Esophagus squamous epithelium (tissue), 5 donors: ENCODE measurements at places on chromosomes 7 and 10.

- DNase-seq = no peak
Observed at GRCh38 chr10:27145937-27146336, 8.2 kb downstream of the YME1L1 start.

DNA sequence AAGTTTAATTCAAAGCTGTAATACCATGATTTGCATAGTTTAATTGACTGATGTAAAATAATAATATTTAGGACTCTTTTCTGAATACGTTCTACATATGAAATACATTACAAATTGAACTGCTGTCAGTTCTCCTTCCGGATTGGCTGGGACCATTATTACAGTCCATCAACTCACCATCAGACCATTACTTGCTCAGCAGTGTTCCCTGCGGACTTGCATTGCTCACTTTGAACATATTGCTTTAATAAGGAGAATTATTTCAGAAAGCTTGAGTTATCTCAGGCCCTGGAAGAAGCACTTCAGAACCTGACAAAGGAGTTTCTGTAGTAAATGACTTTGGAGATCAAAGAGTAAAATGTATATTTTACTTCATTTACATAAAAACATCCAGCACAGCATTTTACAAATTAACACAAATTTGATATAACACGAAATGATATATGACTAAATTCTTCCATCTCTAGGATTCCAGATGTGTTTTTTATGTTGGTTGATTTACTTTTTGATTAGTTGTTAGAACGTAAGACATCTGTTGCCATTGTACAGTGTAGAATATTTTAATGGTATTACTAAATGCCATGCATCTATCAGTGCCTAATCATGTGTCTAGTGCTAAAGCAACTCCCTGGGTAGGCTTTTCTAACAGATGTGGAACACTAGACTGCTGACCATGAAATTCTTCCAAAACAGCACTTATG is 418.5 kb upstream of the SEMA3A start:
- DNase-seq = no peak

DNA sequence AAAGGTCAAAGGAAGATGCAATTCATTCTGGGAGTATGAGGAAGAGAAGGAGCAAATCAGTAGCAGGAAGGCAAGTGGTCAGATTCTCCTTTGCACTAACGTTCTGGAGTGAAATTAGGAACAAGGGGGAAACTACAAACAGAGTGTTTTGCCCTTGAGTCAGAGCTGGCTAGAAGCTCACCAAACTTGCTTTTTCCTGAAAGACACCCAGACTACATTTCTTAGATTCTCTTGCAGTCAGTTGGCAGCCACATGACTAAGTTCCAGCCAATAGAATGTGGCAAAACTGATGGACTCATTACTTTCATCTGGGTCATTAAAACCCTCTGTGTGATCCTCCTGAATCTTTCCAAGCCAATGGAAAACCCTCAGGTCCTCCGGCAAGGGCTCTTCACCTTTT is 18.6 kb upstream of the DLX5 start:
- no peak for DNase-seq

GRCh38 chr7:63925626-63926460 is 72.8 kb upstream of the ZNF722 start:
- peak; percentile 64 for DNase-seq

- DNase-seq = no peak
Observed at GRCh38 chr7:157389951-157390730, 53.3 kb downstream of the DNAJB6 start.

DNA sequence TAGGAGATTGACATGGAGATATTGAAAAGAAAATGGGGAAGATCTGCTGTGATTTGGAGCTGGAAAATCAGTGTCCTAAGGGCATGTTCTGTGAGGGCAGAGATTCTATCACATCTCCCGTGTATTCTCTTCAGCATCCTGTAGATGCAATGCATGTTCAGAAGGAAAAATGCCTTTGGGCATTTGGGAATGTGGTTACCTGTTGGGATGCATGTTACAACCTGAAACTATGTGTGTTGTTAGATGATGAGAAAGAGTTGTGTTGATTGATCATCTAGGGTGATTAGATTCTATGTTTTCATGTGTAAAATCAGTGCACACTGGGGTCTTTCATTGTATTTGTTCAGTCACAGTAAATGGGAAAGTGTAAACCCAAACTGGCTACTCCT is 14.7 kb downstream of the CUZD1 start:
- DNase-seq = no peak

DNA sequence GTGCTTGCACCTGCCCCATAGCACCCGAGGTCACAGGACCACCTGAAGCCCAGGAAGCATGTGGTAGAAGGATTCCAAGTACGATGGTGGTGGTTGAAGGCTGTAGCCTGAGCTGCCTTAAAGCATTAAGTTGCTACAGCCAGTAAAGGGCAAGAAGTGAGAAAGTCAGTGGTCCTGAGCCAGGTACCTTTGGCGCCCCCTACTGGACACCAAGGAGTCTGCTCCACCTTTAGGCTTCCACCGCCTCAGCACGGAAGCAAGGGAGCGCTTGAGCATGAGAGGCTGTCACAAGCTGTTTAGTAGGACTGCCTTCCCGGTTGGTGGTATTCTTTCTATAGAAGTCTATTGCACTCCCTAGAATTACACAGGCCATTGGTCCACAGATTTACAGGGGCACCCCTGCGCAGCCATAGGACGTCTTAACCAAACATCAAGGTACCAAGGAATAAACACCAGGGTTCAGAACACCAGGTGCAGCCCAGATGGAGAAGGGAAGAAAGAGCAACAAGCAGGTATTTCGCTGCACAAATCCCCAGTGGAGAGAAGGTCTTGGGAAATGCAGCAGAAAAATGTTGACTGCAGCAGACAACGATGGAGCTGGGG is 2.2 kb downstream of the CRTAC1 start:
- DNase-seq = no peak

DNA sequence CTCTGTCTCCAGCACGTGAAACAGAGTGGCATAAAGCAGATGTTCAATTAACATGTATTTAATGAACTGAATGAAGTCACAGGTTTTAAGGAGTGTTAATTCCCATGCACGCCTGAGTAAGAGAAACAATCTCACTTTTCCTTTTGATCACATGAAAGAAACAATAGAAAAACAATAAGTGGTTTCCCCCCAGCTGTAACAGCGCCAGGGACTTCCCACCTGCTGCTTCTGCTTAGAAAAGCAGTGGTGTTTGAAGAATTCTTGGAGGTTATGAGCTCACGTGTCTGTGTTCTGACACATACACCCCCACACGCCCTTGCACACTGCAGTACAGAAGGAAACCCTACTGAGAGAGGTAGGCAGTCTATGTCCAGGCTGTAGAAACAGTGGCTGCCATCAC is 51.3 kb upstream of the FRMD4A start:
- DNase-seq = no peak

- DNase-seq = no peak
Observed at GRCh38 chr7:150388306-150388705, 9.2 kb downstream of the ZNF775 start.

- DNase-seq = no peak
Observed at GRCh38 chr7:1103009-1103788, 15.3 kb downstream of the GPER1 start.

GRCh38 chr7:29924684-29925083 is 64.9 kb downstream of the SCRN1 start:
- DNase-seq = no peak

GRCh38 chr10:5900247-5900646 is 10.2 kb downstream of the FBH1 start:
- no peak for DNase-seq

- no peak for DNase-seq
Observed at GRCh38 chr7:12458520-12459131, 55.0 kb upstream of the VWDE start.

GRCh38 chr7:96122746-96123145 is 199.2 kb downstream of the SLC25A13 start:
- DNase-seq = no peak

- DNase-seq = no peak
Observed at GRCh38 chr7:17474724-17475344, 176.4 kb downstream of the AHR start.

GRCh38 chr7:37817996-37818720 is 30.2 kb upstream of the NME8 start:
- no peak for DNase-seq

DNA sequence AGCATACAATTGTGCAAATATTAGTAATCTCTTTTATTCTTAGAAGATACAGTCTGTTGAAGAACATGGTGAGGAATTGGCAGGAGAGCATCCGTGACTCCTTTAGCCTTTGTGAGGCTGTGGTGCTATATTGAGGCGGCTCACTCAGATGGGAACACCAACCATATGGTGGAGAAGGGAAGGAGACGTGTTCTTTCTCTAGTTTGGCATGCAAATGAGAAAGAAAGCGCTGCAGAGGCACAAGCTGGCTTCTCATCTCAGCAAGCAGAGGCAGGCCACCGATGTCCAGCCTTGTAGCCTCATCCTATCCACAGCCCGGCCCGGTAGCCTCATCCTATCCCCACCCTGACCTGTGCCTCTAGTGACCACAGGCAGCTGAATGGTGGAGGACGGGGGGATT is 288.3 kb downstream of the CAMK1D start:
- no peak for DNase-seq

DNA sequence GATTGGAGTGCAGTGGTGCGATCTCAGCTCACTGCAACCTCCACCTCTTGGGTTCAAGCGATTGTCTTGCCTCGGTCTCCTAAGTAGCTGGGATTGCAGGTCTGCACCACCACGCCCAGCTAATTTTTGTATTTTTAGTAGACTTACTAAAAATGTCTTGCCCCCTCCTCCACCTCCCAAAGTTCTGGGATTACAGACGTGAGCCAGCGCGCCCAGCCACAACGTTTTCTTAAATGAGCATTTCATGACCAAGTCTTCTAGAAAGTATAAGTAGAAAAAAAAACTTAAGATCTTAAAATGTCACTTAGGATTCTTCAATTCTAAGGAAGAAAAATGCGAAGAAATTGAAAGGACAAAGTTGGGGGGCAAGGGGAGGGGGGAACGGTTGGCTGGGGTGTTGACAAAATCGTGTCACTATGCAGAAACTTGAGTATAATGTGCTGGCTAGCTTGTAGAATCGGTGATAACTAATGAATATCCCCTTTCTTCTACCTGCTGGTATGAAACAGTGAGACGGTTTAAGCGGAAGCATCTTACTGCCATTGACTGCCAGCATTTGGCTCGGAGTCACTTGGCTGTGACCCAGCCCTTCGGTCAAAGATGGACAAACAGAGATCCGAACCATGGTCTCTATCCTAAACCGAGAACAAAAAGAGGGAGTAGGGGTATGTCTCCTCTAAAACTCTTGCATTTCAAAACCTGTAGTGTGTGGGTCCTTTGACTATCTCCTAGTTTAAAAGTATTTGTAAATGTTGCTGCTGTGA is 12.7 kb downstream of the FBH1 start:
- DNase-seq = no peak

DNA sequence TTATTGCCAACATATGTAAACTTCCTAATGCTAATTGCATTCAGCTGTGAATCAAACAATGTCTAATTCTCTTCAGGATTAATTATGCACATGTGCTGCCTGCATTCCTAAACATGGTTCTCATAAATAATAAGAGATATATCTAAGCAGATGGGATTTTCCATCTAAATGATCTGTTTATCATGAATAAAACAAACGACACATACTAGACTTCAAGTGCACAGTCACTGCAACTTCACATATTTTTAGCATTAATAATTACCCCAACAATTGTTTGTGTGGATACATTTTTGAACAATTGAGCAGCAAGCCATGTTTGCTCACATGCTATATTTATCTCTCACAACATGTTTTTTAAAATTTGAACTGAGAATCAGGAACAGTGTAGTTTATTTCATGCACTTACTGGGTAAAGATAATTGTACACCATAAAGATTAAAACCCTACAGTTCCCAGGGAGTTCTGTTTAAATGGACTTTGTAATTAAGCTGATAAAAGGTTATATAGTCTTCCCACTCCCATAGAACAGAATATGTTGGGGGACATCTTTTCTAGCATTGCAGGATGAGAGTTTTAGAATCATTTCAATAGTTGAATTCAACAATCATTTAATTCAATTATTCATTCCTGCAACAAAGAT is 378.5 kb downstream of the MDFIC start:
- DNase-seq = no peak

GRCh38 chr7:142789441-142789840 is 18.7 kb downstream of the PRSS2 start:
- DNase-seq = no peak

DNA sequence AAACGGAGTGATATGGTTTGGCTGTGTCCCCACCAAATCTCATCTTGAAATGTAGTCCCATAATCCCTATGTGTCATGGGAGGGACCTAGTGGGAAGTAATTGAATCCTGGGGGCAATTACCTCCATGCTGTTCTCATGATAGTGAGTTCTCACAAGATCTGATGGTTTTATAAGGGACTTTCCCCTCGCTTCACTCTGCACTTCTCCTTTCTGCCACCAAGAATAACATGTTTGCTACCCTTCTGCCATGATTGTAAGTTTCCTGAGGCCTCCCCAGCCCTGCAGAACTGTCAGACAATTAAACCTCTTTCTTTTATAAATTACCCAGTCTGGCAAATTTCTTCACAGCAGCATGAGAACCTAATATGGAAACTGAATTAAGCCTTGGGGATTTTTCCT is 19.1 kb downstream of the FAM3C start:
- DNase-seq = no peak

DNA sequence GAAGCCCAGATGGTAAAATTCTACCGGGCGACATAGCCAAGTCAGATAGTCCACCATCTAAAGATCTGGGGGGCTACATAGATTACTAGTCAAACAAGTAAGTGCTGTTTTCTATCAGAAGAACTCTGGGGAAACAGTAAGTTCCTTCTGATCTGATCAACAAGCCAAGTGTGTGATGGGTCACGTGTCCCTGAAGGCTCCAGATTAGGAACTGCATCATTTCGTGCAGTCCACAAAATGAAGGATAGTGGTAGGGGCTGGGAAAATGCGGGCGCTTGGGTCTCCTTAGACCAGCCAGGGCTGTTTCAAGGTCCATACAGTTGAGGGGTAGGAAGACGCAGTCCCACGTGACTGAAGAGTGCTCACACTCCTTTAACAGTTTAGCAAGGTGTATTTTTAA is 1.8 kb upstream of the CHN2 start:
- no peak for DNase-seq

DNA sequence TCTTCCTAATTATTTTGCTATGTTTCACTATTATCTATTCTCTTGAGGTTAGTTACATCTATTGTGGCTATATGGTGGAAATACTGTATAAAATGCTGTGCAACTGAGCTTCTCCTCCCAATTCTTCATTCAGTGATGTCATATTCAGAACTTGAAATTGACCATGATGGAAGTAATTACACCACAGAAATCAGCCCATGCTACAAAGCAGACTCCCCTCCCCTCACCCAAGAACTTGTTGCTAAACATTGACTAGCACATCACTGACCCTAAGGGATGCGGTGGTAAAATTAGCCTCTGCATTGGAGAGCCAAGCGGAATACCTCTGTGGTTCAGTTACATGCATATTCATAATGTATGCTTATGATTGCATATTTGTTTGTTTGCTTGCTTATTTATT is 8.8 kb downstream of the CALD1 start:
- DNase-seq = no peak

DNA sequence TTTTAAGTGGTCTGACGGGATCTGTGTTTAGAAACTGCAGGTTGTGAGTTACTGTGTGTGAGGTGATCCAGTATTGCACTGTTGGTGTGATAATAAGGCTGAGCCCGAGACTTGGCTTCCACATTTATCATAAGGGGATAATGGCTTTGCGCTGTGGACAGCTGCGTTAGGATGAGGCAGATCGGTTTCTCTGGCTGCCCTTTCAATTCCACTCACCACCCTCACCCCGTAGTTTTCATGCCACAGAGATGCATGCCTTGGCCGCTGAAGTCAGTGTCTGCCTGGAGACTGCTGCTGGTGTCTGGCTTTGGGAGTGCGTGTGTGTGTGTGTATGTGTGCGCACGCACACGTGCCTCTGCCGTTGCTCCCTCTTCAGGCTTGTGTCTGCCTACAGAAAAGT is 273.0 kb downstream of the CCDC3 start:
- DNase-seq = no peak
